ENCODE measurements at places on chromosomes 4 and X. TPM values are rescaled to one million over a fixed set of nuclear protein-coding genes. Genes with fewer than 3 reads are reported as not detected.
A peak's percentile ranks its signal among the peaks of the same experiment; 100 is the strongest.

DNA sequence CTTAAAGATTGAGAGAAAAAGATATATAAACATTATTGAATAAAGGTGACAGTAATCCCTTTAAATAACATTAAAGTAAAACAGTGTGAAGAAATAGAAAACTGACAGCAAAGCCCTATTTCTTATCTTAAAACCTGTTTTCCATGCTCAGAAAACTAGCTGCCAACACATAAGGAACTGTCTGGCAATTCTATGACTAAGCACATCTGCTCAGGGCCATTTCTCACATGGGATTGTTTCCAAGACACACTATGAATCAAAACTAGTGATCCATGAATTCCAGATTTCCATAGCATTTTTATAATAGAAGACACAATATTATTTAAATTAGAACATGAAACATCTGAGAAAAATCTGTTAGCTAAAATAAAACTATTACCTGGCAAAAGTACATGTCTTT lies 113.4 kb downstream of the SCLT1 start:
- no peak for DNase-seq

DNA sequence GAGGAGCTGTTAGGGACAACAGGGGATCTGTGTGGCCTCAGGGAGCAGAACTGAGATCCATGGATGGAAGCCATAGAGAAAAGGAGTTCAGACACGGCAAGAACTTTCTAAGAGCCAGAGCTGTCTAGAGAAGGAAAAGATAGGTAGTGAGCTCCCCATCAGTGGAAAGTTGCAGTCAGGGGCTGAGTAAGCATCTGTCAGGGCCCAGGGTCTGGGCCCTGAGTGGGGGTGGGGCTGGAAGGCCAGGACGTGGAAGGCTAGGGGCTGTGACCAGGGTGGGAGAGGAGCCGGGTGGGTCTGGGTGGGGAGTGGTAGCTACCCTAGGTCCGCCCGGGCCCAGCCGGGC lies 324 bp upstream of the MSN start:
- no peak for DNase-seq

- no peak for DNase-seq
Measured at GRCh38 chrX:41718481-41719235, 5.3 kb upstream of the GPR82 start.

- DNase-seq, result no peak
Measured at GRCh38 chrX:123322536-123322935, 138.5 kb downstream of the GRIA3 start.

GRCh38 chrX:103831803-103832544 lies at the start of gene RAB9B:
TSS of gene RAB9B (minus strand) at chrX:103832257. CDS start at chrX:103825784, 6,473 bp downstream.
- DNase-seq, result peak; percentile 36

Gene PRAF2
- 21.0 TPM for total RNA-seq
